T-cell (primary cell): ENCODE measurements at places on chromosomes 6 and 20.

GRCh38 chr6:144162977-144163376, 12.7 kb downstream of the STX11 start:
- DNase-seq = no peak
- H3K4me1 ChIP-seq = no peaks in the 10 kb centered on the region
- no peaks in the 10 kb centered on the region for H3K36me3 ChIP-seq
- no peak overlapping the region for H3K4me3 ChIP-seq

DNA sequence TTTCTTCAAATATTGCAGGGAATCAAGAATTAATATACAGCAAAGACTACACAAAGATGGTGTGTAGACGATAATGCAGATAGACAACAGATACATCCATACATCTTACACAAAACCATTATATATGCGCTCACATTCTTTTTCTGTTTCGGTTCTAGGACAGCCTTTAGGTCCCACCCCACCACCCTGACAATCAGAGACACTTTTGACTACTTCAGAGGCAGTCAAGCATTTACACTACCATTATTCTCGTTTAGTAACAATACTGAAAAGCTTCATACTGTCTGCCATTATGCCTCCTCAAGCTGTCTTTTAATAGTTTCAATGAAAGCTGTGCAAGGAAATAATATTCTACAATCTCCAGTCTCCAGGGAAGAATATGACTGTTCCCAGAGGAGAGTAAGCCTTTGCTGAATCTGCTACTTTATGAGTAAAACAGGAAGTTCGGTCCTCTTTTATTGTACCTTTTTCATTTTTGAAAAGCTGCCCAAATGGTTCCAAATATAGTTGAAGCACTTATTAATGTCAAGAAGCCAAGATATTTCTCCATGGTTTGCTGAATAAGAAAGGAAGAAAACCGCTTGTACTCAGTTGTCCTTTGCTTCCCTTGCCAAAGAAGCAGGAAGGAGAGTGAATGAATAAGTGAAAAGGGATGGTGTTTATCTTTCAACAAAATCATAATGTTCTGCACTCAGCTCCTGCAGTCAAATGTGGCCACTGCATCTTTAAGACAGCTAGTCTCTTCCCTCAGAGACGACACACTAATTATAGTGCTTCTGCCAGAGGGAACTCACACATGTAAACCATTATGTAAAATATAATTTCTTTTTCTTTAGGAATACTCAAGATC, 468.3 kb downstream of the CDC5L start:
- H3K4me3 ChIP-seq = no peak overlapping the region
- H3K27ac ChIP-seq = no peak overlapping the region
- H3K36me3 ChIP-seq = no peaks in the 10 kb centered on the region
- peaks cover 2% of the 10 kb centered on the region for H3K4me1 ChIP-seq
- no peak for DNase-seq
- no peaks in the 10 kb centered on the region for H3K27me3 ChIP-seq

GRCh38 chr6:108598305-108598863, 37.7 kb downstream of the FOXO3 start:
- H3K4me1 ChIP-seq = no peaks in the 10 kb centered on the region
- no peak overlapping the region for H3K4me3 ChIP-seq
- no peaks in the 10 kb centered on the region for H3K27me3 ChIP-seq
- no peaks in the 10 kb centered on the region for H3K36me3 ChIP-seq
- H3K27ac ChIP-seq = no peak overlapping the region
- DNase-seq = no peak

DNA sequence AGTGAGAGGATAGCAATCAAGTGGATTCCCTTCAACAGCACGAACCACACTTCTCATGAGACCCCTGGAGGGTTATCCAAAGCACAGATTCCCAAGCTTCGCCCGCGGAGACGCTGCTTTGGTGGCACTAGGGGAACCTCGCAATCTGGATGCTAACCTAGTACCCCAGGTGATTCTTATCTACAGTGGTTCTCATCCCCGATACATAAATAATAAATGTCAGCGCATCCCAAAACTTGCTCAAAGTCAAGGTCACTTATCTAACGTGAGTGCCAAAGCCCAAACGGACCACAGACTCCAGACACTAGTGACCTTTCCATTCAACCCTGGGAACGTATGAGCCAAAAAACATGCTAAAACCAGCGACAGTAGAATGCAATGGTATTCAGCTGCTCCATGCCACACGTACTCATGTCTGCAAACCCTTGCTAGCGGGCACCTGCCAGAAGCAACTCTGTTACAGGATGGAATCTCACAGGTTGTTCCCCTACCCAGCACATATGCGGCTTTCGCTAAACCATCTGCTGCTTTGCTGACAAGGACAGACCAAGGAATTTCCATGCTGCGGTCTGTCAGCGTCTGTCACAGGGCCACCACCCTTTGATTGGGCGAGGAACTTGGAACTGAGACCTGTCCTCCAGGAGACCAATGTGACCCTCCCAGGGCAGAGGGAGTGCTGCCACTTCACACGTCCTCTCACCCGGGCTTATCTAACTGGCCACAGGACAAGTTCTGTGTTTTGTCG, 16.8 kb downstream of the MYLK4 start:
- H3K4me3 ChIP-seq = no peak overlapping the region
- DNase-seq = no peak
- no peaks in the 10 kb centered on the region for H3K4me1 ChIP-seq
- H3K27ac ChIP-seq = no peak overlapping the region
- no peaks in the 10 kb centered on the region for H3K36me3 ChIP-seq

GRCh38 chr6:83769413-83769812, 60.5 kb upstream of the SNAP91 start:
- H3K4me1 ChIP-seq = no peaks in the 10 kb centered on the region
- no peak overlapping the region for H3K4me3 ChIP-seq
- no peak for DNase-seq
- H3K27me3 ChIP-seq = no peaks in the 10 kb centered on the region

GRCh38 chr6:447381-448165, 56.0 kb downstream of the IRF4 start:
- no peak overlapping the region for H3K4me3 ChIP-seq
- H3K36me3 ChIP-seq = no peaks in the 10 kb centered on the region
- no peak for DNase-seq

GRCh38 chr6:163416557-163417253, 2.2 kb downstream of the QKI start:
- H3K4me1 ChIP-seq = peaks cover 5% of the 10 kb centered on the region
- H3K4me3 ChIP-seq = peak overlapping the region; percentile 80
- peak overlapping the region; percentile 85 for H3K27ac ChIP-seq
- peak; percentile 22 for DNase-seq

DNA sequence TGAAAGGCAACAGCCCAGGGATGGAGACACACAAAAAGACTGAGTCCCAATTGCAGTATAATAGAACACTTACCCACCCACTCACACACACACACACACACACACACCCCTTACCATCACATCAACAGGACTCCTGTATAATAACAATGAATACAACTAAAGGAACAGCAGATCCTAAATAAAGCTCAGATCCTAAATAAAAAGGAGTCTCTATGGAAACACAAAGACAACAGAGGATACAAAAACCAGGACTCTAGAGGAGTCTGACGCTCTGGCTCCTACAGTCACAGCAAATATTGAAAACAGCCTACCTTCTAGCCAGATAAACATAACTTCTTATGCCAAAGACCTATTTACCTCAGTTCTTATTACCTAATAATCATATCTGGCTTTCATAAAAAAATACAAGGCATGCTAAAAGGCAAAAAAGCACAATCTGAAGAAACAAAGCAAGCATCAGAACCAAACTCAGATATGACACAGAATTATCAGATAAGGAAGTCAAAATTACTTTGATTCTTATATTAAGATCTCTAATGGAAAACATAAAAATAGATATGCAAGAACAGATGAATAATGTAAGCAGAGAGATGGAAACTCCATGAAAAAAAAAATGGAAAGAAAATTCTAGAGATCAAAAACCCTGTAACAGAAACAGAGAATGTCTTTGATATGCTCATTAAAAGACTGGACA, 134.9 kb downstream of the MMUT start:
- no peak overlapping the region for H3K27ac ChIP-seq
- H3K27me3 ChIP-seq = no peaks in the 10 kb centered on the region
- H3K4me3 ChIP-seq = no peak overlapping the region
- no peaks in the 10 kb centered on the region for H3K36me3 ChIP-seq
- DNase-seq = no peak

DNA sequence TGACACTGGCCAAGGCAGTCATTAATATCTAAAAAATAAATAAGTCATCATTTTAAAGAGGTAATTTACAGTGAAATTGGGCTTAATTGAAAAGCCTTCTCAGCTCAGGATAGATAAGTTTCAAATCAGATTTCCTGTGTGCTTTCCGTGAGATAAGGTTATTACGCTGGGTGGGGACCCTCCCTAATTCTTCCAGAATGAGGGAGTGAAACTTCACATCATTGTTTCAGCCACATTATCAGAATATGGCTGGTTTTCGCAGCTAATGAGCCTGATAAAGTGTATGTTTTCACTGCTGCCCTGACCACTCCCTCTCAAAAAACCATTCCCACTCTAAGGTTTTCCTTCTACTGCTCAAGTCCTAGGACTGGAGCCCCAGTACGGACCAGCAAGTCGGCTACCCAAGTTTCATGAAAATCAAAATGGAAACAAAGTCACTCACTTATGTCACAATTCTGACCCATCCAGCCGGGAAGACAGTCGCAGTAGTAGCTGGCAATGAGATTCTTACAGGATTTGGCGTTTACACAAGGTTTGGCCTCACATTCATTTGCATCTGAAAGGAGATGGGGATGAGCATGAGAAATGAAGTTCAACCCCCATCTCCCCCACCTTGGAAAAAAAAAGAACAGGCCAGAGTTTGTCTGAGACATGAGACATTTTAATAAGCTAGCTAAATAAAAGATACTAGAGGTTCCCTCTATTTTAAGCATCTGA, 24.6 kb downstream of the JAG1 start:
- H3K4me3 ChIP-seq = no peak overlapping the region
- H3K36me3 ChIP-seq = no peaks in the 10 kb centered on the region
- H3K27ac ChIP-seq = no peak overlapping the region
- H3K4me1 ChIP-seq = peaks cover 2% of the 10 kb centered on the region
- DNase-seq = no peak

GRCh38 chr20:40961686-40962640, 66.7 kb upstream of the TOP1 start:
- DNase-seq = no peak
- H3K4me1 ChIP-seq = peaks cover 18% of the 10 kb centered on the region
- no peak overlapping the region for H3K4me3 ChIP-seq
- peaks cover 10% of the 10 kb centered on the region for H3K27me3 ChIP-seq

- peaks cover 16% of the 10 kb centered on the region for H3K4me1 ChIP-seq
- H3K4me3 ChIP-seq = no peak overlapping the region
- H3K36me3 ChIP-seq = no peaks in the 10 kb centered on the region
Measured at GRCh38 chr20:62047666-62048345, 17.9 kb downstream of the TAF4 start.

DNA sequence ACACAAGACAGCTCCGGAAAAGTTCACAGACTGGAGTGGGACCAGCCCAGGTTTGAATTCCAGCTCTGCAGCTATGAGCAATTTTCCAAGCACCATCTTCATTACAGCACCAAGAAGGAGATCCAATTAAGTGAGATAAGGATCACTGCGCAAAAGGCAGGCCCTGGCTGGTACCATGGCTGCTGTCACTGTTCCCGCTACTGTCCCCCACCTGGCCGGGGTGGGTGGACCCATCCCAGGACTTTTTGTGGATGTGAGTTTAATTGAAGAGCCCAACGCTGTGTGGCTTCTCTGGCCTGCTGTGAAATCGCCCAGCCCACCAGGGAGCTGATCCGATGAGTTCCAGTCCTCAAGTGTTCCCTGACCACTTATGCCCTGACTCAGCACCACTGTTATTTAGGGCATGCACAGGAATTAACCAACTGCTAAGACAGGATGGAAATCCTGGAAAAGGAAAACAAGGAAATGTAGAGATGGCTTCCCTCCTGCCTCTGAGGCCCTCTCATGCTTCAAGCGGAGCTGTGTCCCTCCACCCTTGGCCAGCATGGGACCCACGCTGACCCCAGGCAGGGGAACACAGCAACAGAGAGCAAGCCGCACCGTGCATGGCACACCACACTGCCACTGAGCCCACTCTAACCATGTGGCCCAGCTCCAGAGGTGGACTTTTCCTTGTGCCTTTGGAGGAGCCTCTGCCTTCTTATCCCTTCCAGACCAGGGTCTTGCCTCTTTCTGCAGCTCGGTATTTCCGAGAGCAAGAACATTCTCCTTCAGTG, 150.0 kb upstream of the CST7 start:
- no peaks in the 10 kb centered on the region for H3K36me3 ChIP-seq
- peaks cover 23% of the 10 kb centered on the region for H3K27me3 ChIP-seq
- no peaks in the 10 kb centered on the region for H3K4me1 ChIP-seq
- H3K4me3 ChIP-seq = no peak overlapping the region
- DNase-seq = no peak
- H3K27ac ChIP-seq = no peak overlapping the region

GRCh38 chr6:136031982-136032381, 180.5 kb downstream of the PDE7B start:
- H3K27ac ChIP-seq = no peak overlapping the region
- H3K27me3 ChIP-seq = no peaks in the 10 kb centered on the region
- no peaks in the 10 kb centered on the region for H3K4me1 ChIP-seq
- H3K4me3 ChIP-seq = no peak overlapping the region
- no peak for DNase-seq
- no peaks in the 10 kb centered on the region for H3K36me3 ChIP-seq

- no peak within 1 kb of the TSS for H3K27ac ChIP-seq
- H3K36me3 ChIP-seq = no peaks in the 10 kb centered on the region
- peaks cover 5% of the 10 kb centered on the region for H3K27me3 ChIP-seq
- no peaks in the 10 kb centered on the region for H3K4me1 ChIP-seq
- no peak for DNase-seq
Measured at GRCh38 chr20:45515147-45515913, at the start of gene SPINT3. SPINT3 (minus strand) TSS chr20:45515622; CDS start chr20:45515608, 14 bp downstream.

DNA sequence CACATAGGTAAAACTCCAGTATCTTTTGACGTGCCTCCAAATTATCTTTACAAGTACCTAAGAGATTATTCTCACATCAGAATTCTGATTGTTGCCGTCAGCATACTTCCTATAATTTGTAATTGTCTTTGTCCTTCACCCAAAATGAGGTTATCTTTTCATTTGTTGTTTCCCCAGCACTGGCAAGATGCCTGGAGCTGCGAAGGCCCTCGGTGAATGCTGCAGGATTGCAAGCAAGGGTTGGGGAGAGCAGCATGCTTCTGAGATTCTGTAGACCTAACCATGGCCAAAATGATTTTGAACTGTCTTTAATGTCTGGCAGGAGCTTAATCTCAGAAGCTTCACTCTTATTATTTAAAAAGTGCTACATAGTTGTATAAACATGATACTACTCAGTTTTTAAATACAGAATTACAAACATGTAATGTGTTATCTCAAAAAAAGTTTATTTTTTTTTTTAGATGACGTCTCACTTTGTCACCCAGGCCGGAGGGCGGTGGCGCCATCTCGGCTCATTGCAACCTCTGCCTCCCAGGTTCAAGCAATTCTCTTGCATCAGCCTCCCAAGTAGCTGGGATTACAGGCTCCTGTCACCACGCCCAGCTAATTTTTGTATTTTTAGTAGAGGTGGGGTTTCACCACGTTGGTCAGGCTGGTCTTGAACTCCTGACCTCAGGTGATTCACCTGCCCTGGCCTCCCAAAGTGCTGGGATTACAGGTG, 88.7 kb downstream of the ELOVL5 start:
- H3K4me1 ChIP-seq = no peaks in the 10 kb centered on the region
- H3K27ac ChIP-seq = no peak overlapping the region
